Cardiac septum (tissue), 1 donor: ENCODE measurements at places on chromosomes 2 and 18. TPM values are rescaled to one million over a fixed set of nuclear protein-coding genes. Genes with fewer than 3 reads are reported as not detected.

Gene PNKD
- 72.6 TPM for total RNA-seq

- no peak for DNase-seq
Observed at GRCh38 chr18:51342815-51343214, 145.3 kb upstream of the MEX3C start.

GRCh38 chr2:209806318-209806717 lies 34.7 kb downstream of the UNC80 start:
- no peak for DNase-seq

Gene KCNE4
- 1.7 TPM for total RNA-seq

- DNase-seq: no peak
Observed at GRCh38 chr18:49082714-49083688, 132.2 kb upstream of the SMAD7 start.

Gene CAPN13
- total RNA-seq: not detected

DNA sequence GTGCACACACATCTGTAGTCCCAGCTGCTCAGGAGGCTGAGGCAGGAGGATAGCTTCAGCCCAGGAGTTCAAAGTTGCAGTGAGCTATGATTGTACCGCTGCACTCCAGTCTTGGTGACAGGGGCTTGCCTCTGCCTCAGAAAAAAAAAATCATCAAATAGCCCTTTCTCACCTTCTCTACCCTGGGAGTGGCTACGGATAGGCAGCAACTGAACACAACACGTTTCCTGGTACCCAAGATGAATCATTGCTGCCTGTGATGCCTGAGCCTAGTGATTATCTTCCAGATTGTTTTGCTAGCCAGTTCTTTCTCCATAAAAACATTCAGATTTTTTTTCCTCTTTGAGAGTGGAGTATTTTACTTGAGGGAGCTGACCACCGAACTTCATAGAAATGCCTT lies 13.5 kb downstream of the INPP4A start:
- DNase-seq: no peak

DNA sequence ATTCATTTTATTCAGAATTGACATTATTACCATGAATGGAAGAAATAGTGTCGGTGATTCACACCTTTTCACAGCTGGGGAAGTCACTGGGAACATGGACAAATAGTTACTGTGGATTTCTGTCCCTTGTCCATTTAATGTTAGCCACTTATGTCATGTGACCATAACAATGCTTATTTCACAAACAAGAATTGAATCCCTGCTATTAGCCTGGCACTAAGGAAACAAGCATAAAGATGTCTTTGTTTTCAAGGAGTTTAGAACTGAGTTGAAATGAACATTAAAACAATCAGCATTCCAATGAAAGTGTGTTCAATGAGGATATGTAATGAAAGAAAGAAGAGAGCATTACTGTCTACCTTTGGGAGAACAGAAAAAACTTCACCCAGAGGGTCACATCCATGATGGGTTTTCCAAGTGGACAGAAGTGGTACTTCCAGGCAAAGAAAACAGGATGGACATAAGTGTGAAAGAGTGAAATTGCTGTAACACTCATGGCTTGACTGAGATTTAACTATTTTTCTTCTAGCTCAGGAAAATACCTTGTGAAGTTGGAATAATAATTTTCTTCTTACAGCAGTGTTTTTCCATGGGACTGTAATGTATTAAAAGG lies 324.5 kb upstream of the UBE2E3 start:
- no peak for DNase-seq

Gene CHRND
- total RNA-seq: 0.11 TPM

DNA sequence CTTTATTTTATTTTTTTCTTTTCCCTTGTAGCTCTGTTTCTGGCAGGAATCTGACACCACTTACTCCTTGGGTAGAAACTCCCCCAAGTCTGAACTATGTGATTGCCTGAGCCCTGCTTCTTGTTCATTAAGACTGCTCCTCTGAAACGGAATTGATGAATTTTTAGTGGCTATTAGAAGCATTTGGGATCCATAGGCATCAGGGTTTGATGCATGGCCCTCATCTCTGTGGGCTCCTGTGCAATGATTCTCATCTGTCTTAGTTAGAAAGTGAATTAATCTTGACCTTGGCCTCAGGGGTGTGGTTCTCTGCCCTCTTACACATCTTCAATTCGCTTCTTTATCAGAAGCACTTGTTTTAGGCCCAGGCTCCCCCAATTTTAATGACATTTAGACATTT lies 31.0 kb upstream of the DARS1 start:
- no peak for DNase-seq

Gene AGFG1
- total RNA-seq: 58.2 TPM

GRCh38 chr18:67670024-67670543 lies 153.6 kb upstream of the DSEL start:
- no peak for DNase-seq

- no peak for DNase-seq
Observed at GRCh38 chr2:220127876-220128275, 500.4 kb downstream of the SLC4A3 start.

DNA sequence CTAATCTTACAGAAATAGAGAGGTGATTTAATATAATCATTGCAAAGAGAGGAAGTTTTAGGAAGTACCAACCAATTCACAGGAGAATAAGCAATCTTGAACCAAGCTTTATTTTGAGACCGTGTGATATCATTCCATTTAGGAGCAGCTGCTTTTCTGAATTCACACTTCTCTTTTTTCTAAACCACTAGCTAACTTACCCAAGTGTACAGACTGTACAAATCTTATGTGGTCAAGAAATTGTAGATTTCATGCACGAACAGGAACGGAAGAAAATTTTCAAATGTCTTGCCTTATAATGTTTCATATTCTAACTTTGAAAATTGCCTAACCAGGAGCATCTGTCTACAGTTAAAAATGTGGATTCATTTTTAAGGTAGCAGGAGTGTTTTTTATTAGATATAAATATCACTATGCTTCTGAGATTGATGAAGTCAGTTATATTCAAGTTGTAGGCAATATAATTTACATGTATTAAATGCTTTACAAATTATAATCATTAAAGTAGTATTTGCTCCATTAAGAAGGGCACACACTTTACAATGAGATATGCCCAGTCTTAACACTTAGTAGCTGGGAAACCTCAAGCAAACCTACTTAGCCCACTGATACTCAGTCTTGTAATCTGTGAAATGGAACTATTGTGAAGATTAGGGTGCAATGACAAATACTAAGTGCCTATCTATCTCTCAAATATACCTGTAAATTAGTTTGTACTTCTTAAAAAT lies 302.2 kb upstream of the STON1 start:
- no peak for DNase-seq

Gene BCL11A
- 16.9 TPM for total RNA-seq

DNA sequence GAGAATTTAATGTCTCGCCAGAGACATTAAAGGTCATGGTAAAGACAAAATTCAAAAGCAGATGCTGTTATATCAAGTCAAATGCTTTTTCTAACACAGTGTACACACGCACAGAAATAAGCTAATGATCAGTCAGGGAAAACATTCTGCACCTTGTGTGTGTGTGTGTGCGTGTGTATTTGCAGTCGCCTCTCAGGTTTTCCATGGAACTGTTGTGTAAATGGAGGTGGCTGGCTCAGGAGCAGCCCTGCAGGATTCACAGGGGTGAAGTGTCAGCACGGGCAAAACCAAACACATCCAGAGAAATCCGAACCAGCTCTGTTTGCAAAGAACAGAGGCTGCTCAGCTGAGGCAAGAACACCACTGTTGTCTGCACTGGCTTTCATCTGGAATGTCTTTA lies 76.2 kb upstream of the YWHAQ start:
- no peak for DNase-seq

GRCh38 chr2:53289309-53290006 lies 478.1 kb upstream of the CHAC2 start:
- DNase-seq: no peak

GRCh38 chr18:24831871-24832665 lies 371.6 kb downstream of the HRH4 start:
- DNase-seq: no peak

- no peak for DNase-seq
Observed at GRCh38 chr2:54579682-54580620, 123.8 kb downstream of the SPTBN1 start.

Gene TCF7L1
- total RNA-seq: 6.0 TPM

Gene RAB11FIP5
- 38.1 TPM for total RNA-seq

GRCh38 chr2:68231061-68231372 lies 21.3 kb downstream of the PPP3R1 start:
- DNase-seq: no peak

DNA sequence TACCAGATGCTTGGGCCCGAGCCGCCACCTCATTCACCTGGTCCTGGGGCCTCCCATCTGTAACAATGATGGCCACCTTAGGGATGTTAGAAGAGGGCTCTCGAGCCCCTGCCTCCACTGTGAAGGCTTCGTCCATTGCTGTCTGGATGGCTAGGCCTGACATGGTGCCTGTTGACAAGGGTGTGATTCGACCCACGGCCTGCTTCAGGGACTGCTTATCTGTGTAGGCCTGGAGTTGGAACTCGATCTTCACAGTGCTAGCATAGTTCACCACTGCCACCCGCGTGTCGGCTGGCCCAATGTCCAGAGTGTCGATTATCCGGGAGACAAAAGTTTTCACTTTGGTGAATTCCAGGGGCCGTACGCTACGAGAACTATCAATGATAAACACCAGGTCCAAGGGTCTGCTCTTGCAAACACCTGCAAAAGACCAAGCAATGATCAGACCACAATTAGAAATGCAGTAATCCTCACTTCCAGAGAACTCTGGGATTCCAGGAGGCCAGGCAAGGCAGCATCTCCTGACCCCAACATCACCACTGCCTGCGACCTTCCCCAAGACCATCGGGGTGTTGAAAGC lies 6.5 kb downstream of the MATN3 start:
- DNase-seq: no peak

GRCh38 chr2:38602732-38603401 lies at the start of gene HNRNPLL:
Gene HNRNPLL, minus strand, starts transcription at chr2:38602928. Its CDS starts 302 bp downstream, at chr2:38602626.
- DNase-seq: peak; percentile 99

Gene AQP12B
- total RNA-seq: not detected

GRCh38 chr2:118975133-118975532 lies 33.1 kb downstream of the MARCO start:
- DNase-seq: no peak

GRCh38 chr2:23637011-23637778 lies 252.2 kb downstream of the KLHL29 start:
- no peak for DNase-seq

Gene TLX2
- not detected for total RNA-seq

Gene INPP5D
- total RNA-seq: 6.2 TPM

Gene MC5R
- not detected for total RNA-seq

GRCh38 chr2:207584952-207585351 lies 40.2 kb downstream of the METTL21A start:
- no peak for DNase-seq

Gene CIB4
- not detected for total RNA-seq

GRCh38 chr18:13615432-13615861 lies 110.9 kb downstream of the FAM210A start:
- no peak for DNase-seq

GRCh38 chr18:71878226-71878625 lies 665.9 kb downstream of the CBLN2 start:
- no peak for DNase-seq

DNA sequence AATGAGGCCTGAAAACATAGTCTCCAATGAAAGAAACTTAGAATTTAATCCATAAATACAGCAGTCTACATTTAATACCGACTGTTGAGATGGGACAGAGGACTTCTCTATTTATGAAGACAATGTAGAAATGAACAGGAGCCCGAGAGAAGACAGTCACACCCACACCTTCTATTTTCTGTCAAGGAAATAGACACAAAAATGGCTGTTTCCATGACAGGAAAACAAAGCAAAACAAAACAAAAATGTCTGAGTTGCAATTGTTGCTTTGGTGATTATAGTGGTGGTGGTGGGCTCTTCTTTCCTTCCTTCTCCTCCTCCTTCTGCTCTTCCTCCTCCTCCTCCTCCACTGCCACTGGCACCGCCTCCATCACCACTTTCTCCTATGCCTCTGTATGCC lies 72.3 kb upstream of the CCDC68 start:
- no peak for DNase-seq

GRCh38 chr2:102698369-102699111 lies 63.3 kb upstream of the TMEM182 start:
- DNase-seq: no peak

Gene FRZB
- total RNA-seq: 4.3 TPM

- no peak for DNase-seq
Observed at GRCh38 chr2:19664646-19665045, 237.1 kb downstream of the TTC32 start.

- no peak for DNase-seq
Observed at GRCh38 chr2:216651351-216651881, 18.2 kb downstream of the IGFBP2 start.
